Globus pallidus (tissue), 1 donor: ENCODE measurements at places on chromosomes 2 and 18.
A peak's percentile ranks its signal among the peaks of the same experiment; 100 is the strongest.

- peak; percentile 23 for DNase-seq
Measured at GRCh38 chr18:5197032-5197434, at the start of gene AKAIN1. AKAIN1 (minus strand) TSS chr18:5197257; CDS start chr18:5197053, 204 bp downstream.

GRCh38 chr18:10841203-10841602, 308.2 kb downstream of the PIEZO2 start:
- no peak for DNase-seq

- no peak for DNase-seq
Measured at GRCh38 chr2:189199797-189200196, 20.2 kb upstream of the COL5A2 start.

DNA sequence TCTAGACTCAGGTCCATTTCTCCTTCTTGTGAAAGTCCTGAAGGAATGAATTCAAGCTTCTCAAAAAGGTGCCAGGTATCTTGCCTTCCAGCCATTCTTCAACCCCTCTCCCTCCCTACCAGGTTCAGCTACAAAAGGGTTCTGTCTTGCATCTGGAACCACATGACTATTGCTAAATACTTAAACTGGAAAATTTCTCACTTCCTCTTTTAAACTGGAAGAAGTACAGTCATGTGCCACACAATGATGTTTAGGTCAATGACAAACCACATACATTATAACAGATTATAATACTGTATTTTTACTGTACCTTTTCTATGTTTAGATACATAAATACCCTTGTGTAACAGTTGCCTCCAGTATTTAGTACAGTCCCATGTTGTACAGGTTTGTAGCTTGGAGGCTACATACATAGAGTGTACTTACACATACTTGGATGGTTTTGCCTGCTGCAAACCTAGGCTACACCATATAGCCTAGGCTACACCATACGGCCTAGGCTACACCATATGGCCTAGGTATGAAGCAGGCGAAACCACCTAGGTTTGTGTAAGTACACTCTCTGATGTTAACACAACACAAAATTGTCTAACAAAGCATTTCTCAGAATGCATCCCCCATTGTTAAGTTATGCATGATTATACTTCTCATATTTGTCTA, 142.0 kb upstream of the DNMT3A start:
- peak; percentile 45 for DNase-seq

DNA sequence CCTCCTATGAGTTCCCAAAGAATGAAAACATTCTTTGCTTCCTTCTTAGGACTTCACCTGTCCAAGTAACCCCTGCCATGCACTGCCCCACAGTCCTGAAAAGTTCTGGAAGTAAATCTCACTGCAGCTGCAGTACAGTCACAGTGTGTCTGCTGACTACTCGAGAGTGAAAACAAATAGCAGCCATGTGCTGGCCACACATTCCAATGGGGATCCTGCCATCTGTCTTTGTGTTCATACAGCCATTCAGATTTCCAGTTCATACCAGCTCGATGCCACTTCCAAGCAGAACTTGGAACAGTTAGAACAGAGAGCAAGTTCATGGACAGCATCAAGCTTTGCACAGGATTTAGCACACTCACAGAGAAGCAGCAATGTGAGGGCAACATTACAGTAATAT, 629.9 kb upstream of the ACVR2A start:
- DNase-seq = no peak

GRCh38 chr2:39275016-39275415, 31.2 kb upstream of the CDKL4 start:
- DNase-seq = no peak

- no peak for DNase-seq
Measured at GRCh38 chr2:158142568-158143332, 41.1 kb downstream of the UPP2 start.

- DNase-seq = no peak
Measured at GRCh38 chr2:168002021-168002553, 245.3 kb downstream of the STK39 start.

- no peak for DNase-seq
Measured at GRCh38 chr2:105777506-105778055, 32.9 kb downstream of the NCK2 start.
